Heart left ventricle (tissue), 16 donors: ENCODE measurements at places on chromosomes 6 and 20. TPM values are rescaled to one million over a fixed set of nuclear protein-coding genes. Genes with fewer than 3 reads are reported as not detected.

DNA sequence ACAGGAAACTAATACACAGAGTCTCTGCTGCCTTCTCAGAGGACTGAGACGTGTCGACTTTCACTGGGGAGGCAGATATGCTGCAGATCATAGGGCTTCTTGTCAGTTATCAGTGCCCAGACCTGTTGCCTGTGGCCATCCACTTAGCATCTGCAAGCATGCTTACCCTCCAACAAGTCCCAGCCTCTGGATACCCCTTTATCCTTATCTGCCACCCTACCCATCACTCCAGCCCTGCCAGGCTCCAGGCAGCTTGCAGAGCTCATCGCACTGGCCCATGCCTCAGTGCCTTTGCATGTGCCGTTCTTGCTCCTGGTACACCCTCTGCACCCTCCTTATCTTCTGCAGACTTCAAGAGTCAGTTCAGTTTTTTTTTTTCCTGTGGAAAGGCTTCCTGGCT lies 119.2 kb downstream of the TOX2 start:
- no peak for DNase-seq

GRCh38 chr6:111703723-111704122 lies 98.0 kb upstream of the TRAF3IP2 start:
- DNase-seq: no peak

DNA sequence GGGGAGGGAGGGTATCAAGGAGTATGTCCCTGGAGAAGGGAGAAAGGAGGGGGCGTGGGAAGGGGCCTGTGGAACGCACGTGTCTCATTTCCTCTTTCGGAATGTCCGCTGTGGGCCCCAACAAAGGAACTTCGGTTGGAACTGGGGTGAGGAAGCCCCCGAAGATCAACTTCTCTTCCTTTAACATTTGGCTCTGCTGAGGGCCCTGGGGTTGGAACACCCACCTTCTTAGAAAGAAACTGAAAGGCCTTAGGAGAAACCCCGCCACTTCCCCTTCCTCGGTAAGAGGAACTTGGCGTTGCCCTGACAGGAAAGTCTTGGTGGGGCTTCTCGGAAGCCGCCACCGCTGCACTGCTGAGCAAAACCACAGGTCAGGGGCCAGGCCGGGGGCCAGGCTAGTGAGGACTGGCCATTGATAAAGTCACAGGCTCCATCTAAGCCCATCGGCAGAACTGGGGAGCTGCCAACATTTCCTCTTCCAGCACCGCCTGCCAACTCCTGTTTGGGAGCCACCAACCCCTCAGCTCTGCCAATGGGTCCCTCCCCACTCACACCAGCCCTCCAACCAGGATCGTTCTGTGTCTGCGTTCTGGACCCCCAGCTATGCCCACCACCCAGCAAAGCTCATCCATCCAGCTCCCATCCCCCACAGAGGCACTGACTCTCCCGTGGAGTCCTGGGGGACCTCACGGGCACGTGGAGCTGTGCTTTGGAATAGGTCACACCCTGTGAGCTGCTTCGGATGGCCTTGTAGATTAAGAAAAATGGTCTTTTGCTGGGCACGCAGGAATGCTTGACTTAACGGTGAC lies 44.8 kb downstream of the FGD2 start:
- DNase-seq: peak; percentile 89

COL21A1 gene
- total RNA-seq: 46.8 TPM

DNA sequence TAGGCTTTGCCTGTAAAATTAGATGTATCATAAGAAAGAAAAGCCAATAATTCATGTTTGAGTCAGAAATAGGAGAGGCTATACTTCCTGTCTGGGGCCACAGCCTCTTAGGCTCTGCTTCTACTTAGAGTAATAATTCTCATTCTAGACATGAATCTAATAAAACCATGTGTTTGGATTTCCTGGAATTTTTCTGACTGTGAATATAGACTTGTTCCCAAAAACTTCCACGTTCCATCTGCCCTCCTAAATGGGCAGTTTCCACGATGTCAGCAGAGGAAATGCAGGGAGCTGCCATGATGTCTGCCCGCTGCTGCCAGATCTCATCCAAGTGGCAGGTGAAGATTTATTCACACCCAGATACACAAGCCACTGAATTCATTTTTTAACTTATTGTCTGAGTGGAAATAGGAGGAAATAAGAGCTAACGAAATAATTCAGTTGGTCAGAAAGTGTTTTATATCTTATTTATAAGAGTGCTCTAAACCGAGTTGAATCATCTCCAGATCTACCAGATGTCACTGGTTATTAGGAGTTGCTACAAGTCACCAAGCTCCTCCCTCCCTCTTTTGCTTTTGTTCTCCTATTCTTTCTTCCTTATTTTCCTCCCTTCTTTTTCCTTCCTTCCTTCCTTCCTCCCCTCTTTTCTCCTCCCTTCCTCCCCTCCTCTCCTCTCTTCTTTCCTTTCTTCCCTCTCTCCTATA lies 69.3 kb downstream of the ALDH8A1 start:
- no peak for DNase-seq

DNA sequence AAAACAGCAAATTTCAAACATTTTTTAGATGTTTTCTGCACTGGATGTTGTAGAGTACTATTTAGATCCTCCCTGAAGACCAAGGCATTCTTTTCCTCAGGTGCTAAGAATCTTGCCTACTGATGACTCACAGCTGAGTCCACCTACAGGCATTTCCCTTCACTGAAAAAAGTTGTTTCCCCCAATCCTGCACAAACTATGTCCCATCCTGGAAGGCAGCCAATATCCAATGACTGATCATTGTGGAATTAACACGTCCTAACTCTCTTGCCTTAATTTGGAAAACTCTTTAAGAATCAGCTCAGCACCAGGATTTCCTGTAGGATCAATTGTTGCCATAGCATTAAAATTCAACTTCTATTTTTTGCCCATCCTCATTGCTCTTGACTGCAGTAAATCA lies 268.4 kb upstream of the IRAK1BP1 start:
- DNase-seq: no peak
